ENCODE measurements at places on chromosomes 16 and 17.

DNA sequence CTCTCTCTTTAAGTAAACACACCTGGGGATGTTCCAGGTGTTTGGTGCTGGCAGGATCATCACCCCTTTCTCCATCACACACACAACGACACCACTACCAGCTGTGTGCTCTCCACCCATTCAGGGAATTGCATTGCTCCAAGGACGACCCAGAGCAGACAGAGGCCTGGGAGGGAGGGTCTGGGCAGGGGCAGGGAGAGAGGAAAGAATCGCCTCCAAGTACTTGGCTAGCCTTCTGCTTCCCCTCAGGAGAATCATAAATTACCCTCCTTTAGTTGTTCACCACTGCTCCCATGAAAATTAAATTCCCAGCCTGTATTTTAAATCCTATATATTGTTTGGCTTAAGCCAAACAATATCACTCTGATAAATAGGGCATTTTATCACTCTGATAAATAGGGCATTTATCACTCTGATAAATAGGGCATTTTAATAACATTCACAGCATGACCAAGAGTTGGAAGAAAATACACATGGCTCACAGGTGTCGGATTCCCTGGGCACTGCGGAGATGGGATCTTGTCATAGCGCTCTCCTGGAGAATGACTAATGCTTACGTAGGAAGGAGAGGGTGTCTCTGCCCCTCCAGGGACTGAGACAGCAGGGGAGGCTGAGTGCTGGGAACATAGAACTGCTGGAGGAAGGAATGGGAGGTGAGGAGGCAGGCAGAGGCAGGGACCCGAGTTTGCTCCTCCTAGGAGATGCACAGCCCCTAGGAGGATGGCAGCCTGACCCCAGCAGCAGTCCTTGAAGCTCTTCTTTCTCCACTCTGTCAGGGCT, 673.6 kb downstream of the HS3ST4 start:
- no peak overlapping the region for H3K4me3 ChIP-seq
- DNase-seq, result no peak
- no peaks in the 10 kb centered on the region for H3K36me3 ChIP-seq

- H3K4me1 ChIP-seq, result no peaks in the 10 kb centered on the region
- no peak for DNase-seq
- H3K27me3 ChIP-seq, result no peaks in the 10 kb centered on the region
- H3K36me3 ChIP-seq, result no peaks in the 10 kb centered on the region
- H3K4me3 ChIP-seq, result no peak overlapping the region
Observed at GRCh38 chr16:83609178-83609577, 198.6 kb upstream of the HSBP1 start.

GRCh38 chr16:73483934-73484711, 436.2 kb upstream of the ZFHX3 start:
- no peak overlapping the region for H3K4me3 ChIP-seq
- H3K36me3 ChIP-seq, result no peaks in the 10 kb centered on the region
- DNase-seq, result no peak
- H3K27ac ChIP-seq, result no peak overlapping the region
- H3K27me3 ChIP-seq, result no peaks in the 10 kb centered on the region

- no peak for DNase-seq
- H3K4me3 ChIP-seq, result no peak overlapping the region
- H3K36me3 ChIP-seq, result no peaks in the 10 kb centered on the region
- H3K27me3 ChIP-seq, result no peaks in the 10 kb centered on the region
- no peak overlapping the region for H3K27ac ChIP-seq
Observed at GRCh38 chr17:81522491-81523401, 5.4 kb upstream of the FSCN2 start.

GRCh38 chr16:22190081-22190775, 15.8 kb upstream of the EEF2K start:
- no peak for DNase-seq
- no peaks in the 10 kb centered on the region for H3K36me3 ChIP-seq
- H3K27me3 ChIP-seq, result no peaks in the 10 kb centered on the region

- H3K27ac ChIP-seq, result no peak overlapping the region
- no peak for DNase-seq
- H3K36me3 ChIP-seq, result no peaks in the 10 kb centered on the region
- peaks cover 6% of the 10 kb centered on the region for H3K4me1 ChIP-seq
- H3K27me3 ChIP-seq, result no peaks in the 10 kb centered on the region
- no peak overlapping the region for H3K4me3 ChIP-seq
Observed at GRCh38 chr16:56776562-56776961, 46.6 kb downstream of the NUP93 start.

GRCh38 chr17:39485555-39485954, 24.3 kb downstream of the CDK12 start:
- H3K4me1 ChIP-seq, result peaks cover 44% of the 10 kb centered on the region
- H3K27me3 ChIP-seq, result no peaks in the 10 kb centered on the region
- no peak overlapping the region for H3K4me3 ChIP-seq
- H3K27ac ChIP-seq, result peak overlapping the region; percentile 20

GRCh38 chr17:78414178-78415162, 36.0 kb downstream of the PGS1 start:
- H3K27ac ChIP-seq, result no peak overlapping the region
- peaks cover 6% of the 10 kb centered on the region for H3K4me1 ChIP-seq
- H3K4me3 ChIP-seq, result no peak overlapping the region
- peaks cover 39% of the 10 kb centered on the region for H3K36me3 ChIP-seq
- no peaks in the 10 kb centered on the region for H3K27me3 ChIP-seq

- H3K4me3 ChIP-seq, result peak overlapping the region; percentile 58
- H3K27me3 ChIP-seq, result peaks cover 15% of the 10 kb centered on the region
- H3K4me1 ChIP-seq, result no peaks in the 10 kb centered on the region
- no peak for DNase-seq
Observed at GRCh38 chr17:81387100-81388090, 7.9 kb upstream of the BAHCC1 start.

DNA sequence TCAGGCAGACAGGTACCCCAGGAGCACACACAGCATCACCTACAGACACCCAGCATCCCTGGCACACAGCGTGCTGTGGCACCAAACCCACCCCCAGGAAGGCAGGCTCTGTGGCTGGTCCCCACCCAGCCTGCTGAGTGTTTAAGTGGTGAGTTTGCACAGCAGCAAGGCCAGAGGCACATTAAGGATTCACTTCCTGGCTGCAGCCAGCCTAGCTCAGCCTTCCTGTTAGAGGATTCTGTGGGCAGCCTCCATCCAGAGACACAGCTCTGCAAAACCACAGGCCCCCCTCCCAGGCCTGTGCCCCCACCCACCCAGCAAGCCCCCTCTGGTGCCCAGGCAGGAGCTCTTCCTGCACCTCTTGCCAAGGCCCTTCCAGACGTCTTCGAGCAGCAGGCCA, 36.1 kb upstream of the PHB1 start:
- H3K27ac ChIP-seq, result no peak overlapping the region
- no peaks in the 10 kb centered on the region for H3K4me1 ChIP-seq
- no peaks in the 10 kb centered on the region for H3K36me3 ChIP-seq
- no peak for DNase-seq
- H3K4me3 ChIP-seq, result no peak overlapping the region
- H3K27me3 ChIP-seq, result 0 out of 2 replicates have a peak, but pooled peaks cover 4% of the 10 kb centered on the region

DNA sequence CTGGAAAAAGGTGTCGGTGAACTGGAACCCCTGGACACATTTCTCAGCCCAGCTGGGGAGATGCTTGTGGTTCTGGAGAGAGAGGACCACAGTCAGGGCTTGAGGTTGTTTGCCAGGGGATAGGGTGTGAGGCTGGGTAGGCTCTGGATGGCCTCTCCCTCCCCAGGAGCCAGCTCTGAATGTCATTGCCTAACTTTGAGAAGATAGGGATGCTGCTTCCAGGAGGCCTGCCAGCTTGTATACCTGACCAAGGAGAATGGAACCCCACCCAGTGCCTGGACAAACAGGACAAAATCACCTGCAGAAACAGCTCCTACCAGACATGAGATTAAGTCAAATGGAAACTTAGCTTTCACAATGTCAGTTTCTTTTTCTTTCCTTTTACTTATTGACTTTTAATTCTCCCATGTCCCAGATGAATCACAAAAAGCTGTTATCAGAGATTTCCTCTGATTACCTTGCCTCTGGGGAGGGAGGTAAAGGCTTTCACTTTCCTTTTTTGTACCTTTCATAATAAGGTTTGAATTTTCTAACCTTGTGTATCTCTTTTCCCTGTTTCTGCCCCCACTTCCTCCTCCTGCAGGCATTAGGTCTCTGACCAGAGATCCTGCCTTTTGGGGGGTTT, 29.8 kb upstream of the PLLP start:
- H3K36me3 ChIP-seq, result no peaks in the 10 kb centered on the region
- H3K4me1 ChIP-seq, result peaks cover 16% of the 10 kb centered on the region
- no peak overlapping the region for H3K27ac ChIP-seq
- no peak overlapping the region for H3K4me3 ChIP-seq
- DNase-seq, result no peak
- no peaks in the 10 kb centered on the region for H3K27me3 ChIP-seq

GRCh38 chr16:49513040-49513439, 139.4 kb downstream of the C16orf78 start:
- H3K4me1 ChIP-seq, result no peaks in the 10 kb centered on the region
- H3K4me3 ChIP-seq, result no peak overlapping the region
- DNase-seq, result no peak
- H3K36me3 ChIP-seq, result no peaks in the 10 kb centered on the region
- no peak overlapping the region for H3K27ac ChIP-seq
- no peaks in the 10 kb centered on the region for H3K27me3 ChIP-seq

All from GM12878 (cell line).